ENCODE measurements at places on chromosomes 6 and 20. TPM values are rescaled to one million over a fixed set of nuclear protein-coding genes. Genes with fewer than 3 reads are reported as not detected.

- no peak overlapping the region for H3K27ac ChIP-seq
- H3K36me3 ChIP-seq, result no peaks in the 10 kb centered on the region
- H3K4me1 ChIP-seq, result peaks cover 15% of the 10 kb centered on the region
- H3K27me3 ChIP-seq, result no peaks in the 10 kb centered on the region
- no peak overlapping the region for H3K4me3 ChIP-seq
These were observed 191.8 kb downstream of the TMEM200A start for GRCh38 chr6:130557481-130558112.

The MICA gene
- total RNA-seq, result 31.1 TPM

GRCh38 chr6:90445533-90446108 lies 141.3 kb downstream of the MAP3K7 start:
- H3K27ac ChIP-seq, result no peak overlapping the region
- H3K27me3 ChIP-seq, result peaks cover 16% of the 10 kb centered on the region
- no peak overlapping the region for H3K4me3 ChIP-seq
- no peak for DNase-seq
- no peaks in the 10 kb centered on the region for H3K36me3 ChIP-seq
- H3K4me1 ChIP-seq, result no peaks in the 10 kb centered on the region

DNA sequence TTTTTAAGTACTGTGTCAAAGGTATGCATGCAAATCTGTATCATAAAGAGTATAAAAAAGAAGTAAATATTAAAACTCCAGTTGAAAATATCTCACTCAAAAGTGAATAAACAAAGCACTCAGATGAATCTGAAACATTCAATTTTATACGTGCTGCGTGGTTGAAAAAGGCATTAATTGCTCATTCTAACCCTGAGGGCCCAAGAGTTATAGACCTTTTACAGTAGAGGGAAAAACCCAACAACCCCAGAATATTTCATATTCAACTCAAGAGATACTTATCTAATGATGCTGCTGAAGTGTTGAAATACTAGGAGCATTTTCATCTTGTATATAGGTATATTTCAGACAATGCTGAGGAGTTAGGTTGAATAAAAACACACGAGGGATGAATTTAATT lies 862.8 kb upstream of the CITED2 start:
- H3K4me1 ChIP-seq, result no peaks in the 10 kb centered on the region
- DNase-seq, result no peak
- H3K27me3 ChIP-seq, result no peaks in the 10 kb centered on the region
- H3K36me3 ChIP-seq, result no peaks in the 10 kb centered on the region

- no peaks in the 10 kb centered on the region for H3K27me3 ChIP-seq
- H3K4me1 ChIP-seq, result peaks cover 36% of the 10 kb centered on the region
- H3K4me3 ChIP-seq, result no peak overlapping the region
- peaks cover 63% of the 10 kb centered on the region for H3K36me3 ChIP-seq
These were observed 45.5 kb downstream of the TRAM2 start for GRCh38 chr6:52531396-52531795.

The ULBP1 gene
- total RNA-seq, result 0.88 TPM

DNA sequence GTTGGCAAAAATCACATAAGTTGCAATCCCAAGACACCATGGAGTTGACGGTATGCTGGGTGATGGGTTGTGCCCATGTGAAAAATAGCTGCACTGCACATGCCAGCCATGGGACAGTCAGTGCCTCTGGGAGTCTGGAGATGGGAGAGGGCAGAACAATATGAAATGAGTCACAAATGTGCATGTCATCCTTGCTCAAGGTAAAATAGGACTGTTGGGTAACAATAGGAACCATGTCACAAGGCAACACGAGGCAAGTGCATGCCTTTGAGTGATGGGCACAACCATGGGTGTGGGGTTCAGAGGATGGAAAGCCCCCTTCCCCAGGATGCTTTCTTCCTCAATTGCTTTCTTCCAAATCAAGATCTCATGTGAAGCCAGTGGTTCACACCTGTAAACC lies 70.5 kb upstream of the PIM1 start:
- no peak overlapping the region for H3K4me3 ChIP-seq
- no peaks in the 10 kb centered on the region for H3K27me3 ChIP-seq
- no peaks in the 10 kb centered on the region for H3K36me3 ChIP-seq
- no peak overlapping the region for H3K27ac ChIP-seq

GRCh38 chr20:3164043-3164762 lies 4.5 kb upstream of the FASTKD5 start:
- peak; percentile 68 for DNase-seq
- H3K36me3 ChIP-seq, result no peaks in the 10 kb centered on the region
- no peak overlapping the region for H3K4me3 ChIP-seq
- no peaks in the 10 kb centered on the region for H3K4me1 ChIP-seq

- no peak overlapping the region for H3K27ac ChIP-seq
- peaks cover 15% of the 10 kb centered on the region for H3K4me1 ChIP-seq
- DNase-seq, result no peak
These were observed 19.9 kb downstream of the DSP start for GRCh38 chr6:7561153-7561964.

GRCh38 chr6:138446821-138447220 lies 42.8 kb downstream of the HEBP2 start:
- no peak for DNase-seq
- no peaks in the 10 kb centered on the region for H3K27me3 ChIP-seq
- H3K4me3 ChIP-seq, result no peak overlapping the region
- peaks cover 4% of the 10 kb centered on the region for H3K4me1 ChIP-seq

- peak; percentile 88 for DNase-seq
- no peaks in the 10 kb centered on the region for H3K36me3 ChIP-seq
- H3K27me3 ChIP-seq, result peaks cover 20% of the 10 kb centered on the region
- H3K4me1 ChIP-seq, result no peaks in the 10 kb centered on the region
These were observed 7.3 kb upstream of the GFRA4 start for GRCh38 chr20:3670511-3670910.

GRCh38 chr20:40435146-40435895 lies 253.7 kb downstream of the MAFB start:
- peaks cover 3% of the 10 kb centered on the region for H3K27me3 ChIP-seq
- DNase-seq, result no peak
- no peaks in the 10 kb centered on the region for H3K36me3 ChIP-seq
- H3K4me1 ChIP-seq, result peaks cover 5% of the 10 kb centered on the region
- H3K27ac ChIP-seq, result no peak overlapping the region

Data from osteoblast (primary cell).